ENCODE measurements at places on chromosomes 5 and 9.

DNA sequence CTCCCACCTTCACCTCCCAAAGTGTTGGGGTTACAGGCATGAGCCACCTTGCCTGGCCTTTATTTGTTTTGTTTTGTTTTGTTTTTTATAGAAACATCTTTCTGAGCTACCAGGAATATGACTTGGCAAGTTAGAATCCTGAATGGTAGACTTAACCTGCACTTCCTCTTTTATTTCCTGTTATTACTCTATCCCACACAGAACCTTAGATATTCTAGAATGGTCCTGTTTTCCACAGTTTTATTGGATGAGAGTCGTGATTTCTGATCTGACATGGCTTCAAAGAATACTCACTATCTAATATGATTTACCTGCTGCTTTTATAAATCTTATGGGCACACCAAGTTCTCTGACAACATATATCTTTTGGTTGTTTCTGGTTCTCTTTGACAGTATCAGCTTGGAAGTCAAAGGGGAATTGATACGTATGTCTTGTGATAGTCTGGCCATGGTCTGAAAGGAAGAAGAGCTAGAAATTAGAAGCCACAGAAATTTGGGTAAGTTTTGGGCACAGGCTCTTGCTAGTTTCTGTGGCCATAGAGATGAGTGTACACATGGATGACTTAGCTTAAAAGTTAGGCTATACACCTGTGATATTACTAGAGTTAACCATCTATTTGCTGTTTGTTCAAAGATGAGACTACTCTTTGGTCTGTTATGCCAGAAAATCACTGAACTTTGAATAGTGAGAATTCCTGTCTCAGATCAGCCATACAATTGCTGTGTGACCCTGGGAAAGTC lies 4.7 kb upstream of the PANK3 start:
- DNase-seq, result peak; percentile 57

DNA sequence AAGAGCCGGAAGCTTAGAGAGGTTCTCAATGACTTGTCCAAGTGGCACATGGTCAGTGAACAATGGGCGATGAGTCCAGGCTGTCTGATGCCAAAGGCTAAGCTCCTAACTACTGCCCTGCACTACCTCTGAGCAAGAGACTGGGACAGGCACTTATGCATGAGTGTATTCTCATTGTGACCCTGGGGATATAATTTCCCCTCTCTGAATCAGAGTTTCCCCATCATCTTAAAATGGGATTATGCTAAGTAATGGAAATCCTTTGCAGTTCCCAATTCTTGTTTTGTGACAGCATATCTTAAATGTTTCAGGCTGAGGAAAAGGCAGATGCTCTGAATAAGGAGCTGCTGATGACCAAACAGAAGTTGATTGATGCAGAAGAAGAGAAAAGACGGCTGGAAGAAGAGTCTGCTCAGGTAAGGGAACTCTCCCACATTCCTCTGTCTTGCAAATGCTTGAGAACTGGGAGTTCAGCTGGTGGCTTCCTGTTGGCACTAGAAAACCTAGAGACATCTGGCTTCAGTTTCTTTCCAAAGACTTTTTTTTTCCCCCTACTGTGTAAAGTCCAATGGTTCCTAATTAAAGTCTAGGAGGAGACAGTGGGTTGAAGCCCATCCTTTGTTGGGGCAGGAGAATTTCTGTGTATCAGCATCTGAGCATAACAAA lies 64.1 kb downstream of the GPR21 start:
- DNase-seq, result no peak

GRCh38 chr9:115275753-115276152 lies 157.8 kb upstream of the TNC start:
- DNase-seq, result no peak

DNA sequence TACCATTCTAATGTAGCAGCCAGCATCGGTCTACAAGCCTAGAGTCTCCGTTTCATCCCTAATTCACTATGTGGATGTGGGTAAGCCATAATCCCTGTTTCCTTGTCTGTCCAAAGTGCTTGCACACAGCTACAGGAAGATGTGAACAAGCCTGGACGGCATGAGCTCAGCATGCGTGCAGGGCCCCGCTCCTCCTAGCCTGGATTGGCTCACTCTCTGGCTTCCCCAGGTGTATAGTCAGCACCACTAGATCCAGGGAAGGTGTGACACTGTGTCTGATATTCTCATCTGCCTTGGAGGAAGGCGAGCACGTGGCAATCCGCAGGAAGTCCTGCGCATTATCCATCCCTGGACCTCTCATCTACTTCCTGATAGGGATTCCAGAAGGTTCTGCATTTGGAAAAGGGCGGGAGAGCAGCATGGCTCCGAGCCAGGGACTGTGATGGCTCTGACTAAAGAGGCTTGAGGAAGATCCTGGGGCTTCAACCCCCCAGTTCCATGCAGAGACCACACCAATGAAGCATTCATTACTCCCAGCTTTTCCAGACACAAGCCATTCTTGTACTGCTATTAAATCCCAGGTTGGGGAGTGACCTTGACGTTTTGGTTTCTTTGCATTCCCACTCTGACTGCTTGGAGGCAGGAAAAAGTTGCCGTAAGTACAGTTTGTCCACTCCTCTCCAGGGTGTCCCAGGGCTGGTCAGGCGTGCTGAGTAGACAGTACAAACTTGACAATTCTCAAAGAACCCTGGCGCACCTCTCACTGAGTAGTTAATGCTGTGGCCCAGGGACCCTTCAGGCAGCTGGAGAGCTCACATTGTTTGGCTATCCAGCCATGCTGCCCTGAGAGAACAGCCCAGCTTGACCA lies 65.6 kb downstream of the PSD2 start:
- DNase-seq, result no peak

DNA sequence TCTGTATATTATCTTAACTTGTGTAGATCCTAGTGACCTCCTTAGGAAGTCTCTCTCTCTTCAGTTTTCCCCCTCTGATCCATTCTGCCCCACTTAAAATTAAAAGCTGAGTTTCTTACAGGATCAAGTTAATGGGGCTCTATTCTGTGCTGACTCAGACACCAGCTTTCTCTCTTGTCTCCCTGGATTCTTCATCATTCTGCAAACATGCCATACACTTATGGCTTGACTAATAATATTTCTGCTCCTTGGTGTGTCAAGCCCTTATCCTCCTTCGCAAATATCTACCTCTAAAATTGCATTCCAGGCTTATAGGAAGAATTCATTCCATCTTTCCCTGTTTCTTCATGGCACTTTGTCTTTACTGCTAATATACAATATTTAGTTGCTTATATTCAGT lies 18.1 kb downstream of the LRRC70 start:
- DNase-seq, result no peak

DNA sequence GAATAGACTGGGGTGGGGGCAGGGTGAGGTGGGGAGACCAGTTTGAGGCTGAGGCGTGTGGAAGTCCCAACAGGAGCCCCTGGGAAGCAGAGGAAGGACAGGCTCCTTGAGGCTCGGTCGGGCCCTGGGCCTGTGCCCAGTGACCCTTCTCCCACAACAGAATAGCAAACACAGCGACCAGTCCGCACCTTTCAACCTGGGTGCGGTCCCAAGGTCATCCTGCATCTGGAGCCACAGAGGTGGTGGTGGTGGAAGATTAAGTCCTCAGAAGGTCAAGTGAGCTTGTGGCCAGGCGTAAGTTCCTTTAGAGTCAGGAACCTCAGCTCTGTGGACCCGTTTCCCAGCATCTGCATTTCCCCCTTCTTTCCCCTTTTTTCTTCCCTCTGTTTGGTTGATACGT lies 26.0 kb upstream of the ARAP3 start:
- no peak for DNase-seq

GRCh38 chr9:136840877-136841645 lies 1.2 kb upstream of the AJM1 start:
- DNase-seq, result peak; percentile 43
